ENCODE measurements at places on chromosomes 13 and 19.

GRCh38 chr13:34619326-34619725 is 322.7 kb upstream of the NBEA start:
- no peak for DNase-seq

- DNase-seq: peak; percentile 4
Observed at GRCh38 chr13:103757361-103757760, 691.1 kb upstream of the SLC10A2 start.

DNA sequence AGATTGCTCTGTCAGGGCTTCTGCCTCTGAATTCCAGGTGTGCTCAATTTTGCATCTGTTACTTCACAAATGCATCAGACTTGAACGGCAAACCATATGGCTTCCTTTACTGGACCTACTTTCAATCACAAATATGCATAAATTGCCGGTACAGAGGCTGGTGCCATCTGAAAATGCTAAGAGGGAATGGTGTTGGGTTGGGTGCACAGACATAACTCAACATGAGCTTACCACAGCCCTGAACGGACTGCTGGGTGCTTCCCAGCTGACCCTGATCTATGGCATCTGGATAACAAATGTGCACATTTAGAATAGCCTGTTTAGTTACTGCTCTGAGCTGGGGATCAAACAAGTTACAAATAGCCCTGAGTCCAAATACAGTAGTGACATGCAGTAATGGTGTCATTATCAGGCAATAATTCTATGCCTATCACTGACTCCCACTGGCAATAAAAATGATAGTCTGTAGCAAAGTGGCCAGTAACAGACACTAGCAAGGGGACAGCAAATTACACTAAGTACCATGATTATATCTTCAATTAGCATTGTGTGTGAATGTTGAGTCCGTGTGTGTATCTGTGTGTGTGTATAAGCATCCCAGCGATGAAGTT is 927.3 kb downstream of the DIAPH3 start:
- no peak for DNase-seq

- DNase-seq: no peak
Observed at GRCh38 chr19:16156904-16157303, 13.4 kb downstream of the HSH2D start.

DNA sequence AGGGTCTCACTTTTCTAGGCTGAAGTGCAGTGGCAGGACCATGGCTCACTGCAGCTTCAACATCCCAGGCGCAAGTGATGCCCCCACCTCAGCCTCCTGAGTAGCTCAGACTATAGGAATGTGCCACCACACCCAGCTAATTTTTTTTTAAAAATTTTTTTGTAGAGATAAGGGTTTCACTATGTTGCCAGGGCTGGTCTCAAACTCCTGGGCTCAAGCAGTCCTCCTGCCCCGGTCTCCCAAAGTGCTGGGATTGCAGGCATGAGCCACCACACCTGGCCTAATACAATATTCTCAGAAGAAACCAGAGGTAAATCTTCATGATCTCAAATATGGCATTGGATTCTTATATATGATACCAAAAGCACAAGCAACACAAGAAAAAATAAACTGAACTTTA is 47.7 kb downstream of the FLT1 start:
- DNase-seq: no peak

DNA sequence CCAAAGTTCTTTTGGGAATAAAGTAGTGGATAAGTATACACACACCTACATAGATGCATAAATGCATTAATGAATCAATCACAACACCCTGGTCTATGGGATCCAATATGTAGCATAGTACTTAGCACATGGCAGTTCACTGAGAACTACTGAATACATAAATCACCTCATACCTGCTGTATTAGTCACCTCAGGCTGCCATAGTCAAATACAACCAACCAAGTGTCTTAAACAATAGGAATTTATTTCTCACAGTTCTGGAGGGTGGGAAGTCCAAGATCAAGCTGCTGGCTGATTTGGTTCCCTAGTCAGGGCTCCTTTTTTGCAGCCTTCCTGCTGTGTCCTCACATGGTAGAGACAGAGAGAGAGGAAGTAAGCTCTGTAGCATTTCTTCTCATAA is 228.2 kb downstream of the NHLRC3 start:
- DNase-seq: no peak

- DNase-seq: no peak
Observed at GRCh38 chr13:110268576-110269185, 38.3 kb downstream of the COL4A1 start.

DNA sequence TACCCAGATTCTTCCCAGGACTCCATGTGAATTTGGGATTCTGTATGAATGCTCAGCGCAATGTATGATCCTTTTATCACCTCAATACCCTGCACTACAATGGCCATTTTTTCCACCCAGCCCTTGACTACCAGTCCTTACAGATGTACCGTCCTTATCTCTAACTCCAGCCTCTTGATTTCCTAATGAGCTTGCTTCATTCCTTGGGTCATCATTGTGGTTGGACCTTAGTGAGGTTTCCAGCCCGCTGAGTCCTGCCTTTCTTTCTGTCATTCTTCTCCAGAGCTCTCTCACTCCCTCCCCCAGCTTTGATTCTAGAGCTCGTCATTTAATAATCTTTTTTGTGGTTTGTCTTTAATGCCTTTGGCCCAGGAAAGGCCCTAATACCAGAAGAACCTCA is 438.5 kb downstream of the ZNF536 start:
- DNase-seq: no peak

- no peak for DNase-seq
Observed at GRCh38 chr13:101811284-101811839, 358.9 kb downstream of the ITGBL1 start.

DNA sequence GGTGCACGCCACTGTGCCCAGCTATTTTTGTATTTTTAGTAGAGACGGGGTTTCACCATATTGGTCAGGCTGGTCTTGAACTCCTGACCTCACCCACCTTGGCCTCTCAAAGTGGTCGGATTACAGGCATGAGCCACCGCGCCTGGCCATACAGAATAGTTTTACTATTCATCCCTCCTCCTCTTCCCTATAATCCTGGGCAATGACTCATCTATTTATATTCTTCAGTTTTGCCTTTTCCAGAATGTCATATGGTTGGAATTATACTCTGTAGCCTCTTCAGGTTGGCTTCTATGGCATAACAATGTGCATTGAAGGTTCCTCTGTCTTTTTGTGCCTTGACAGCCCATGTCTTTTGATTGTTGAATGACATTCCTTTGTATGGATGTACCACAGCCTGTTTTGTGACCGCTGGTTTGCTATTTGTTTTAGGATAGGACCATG is 22.2 kb upstream of the LRP3 start:
- DNase-seq: no peak

DNA sequence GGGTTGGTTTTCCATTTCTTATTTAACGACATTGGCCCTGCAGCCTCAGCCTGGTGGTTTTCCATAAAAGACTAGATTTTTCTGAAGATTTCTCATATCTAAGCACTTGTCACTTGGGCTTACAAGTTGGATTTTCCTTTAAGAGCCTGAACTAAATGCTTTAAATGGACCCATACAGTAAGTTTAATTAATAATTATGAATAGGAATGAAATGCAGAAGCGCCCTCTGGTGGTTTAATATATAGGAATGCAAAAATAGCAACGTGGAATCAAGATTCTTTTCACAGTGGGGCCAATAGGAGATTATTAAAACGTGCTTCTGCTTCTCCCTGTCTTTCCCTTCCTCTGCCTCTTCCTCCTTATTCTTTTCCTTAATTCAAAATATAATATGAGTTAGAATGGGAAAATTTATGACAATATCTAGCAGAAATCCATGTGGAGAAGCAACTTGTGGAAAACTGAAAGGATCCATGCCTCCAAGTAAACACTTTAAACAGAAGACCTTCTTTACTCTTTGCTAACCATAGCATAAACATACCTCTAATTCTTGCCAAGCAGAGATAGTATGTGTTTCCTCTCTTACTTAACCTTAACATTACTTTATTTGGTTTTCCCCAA is 324.0 kb downstream of the GPC5 start:
- DNase-seq: peak; percentile 57

- DNase-seq: peak; percentile 2
Observed at GRCh38 chr13:108155185-108156106, 59.9 kb downstream of the LIG4 start.

DNA sequence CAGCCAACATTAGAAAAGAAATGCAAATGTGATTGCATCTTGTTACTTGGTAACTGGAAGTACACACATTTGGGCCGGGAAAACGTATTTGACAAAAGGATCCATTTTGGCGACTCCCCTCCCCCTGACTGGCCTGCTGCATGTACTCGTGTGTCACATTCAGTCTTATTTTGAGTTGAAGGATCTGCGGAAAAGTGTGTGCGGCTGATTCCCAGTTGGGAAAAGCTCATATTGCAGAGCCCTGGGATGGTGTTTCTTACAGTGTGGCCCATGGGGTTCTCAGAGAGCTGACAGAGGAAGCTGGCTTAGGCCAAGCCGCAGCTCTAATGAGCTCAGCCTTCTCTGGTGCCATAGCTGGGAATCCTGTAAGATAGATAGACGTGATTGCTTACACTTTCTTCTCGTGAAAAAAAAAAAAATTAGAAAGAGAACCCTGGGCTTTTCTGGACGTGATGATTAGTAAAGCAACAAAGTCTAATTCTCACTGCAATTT is 170.3 kb upstream of the ARGLU1 start:
- no peak for DNase-seq

- DNase-seq: no peak
Observed at GRCh38 chr19:30158067-30158892, 213.9 kb upstream of the ZNF536 start.

DNA sequence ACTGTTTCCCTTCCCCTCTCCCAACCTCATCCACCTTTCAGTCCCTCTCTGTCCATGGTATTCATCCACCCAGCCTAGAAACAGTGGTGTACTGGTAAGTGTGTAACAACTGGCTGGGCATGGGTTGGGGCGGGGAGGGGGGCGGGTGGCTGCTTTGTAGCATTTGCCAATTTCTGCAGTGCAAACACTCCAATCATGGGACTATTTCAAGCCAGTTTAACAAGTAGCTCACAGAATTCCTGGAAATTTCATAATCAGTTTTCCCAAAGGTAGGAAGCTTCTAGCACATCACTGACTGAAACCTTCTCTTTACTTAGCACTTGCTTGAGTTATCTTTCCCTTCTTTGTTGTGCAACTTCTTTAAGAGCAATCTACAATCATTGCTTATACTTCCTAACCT is 100.8 kb upstream of the WASF3 start:
- DNase-seq: no peak

DNA sequence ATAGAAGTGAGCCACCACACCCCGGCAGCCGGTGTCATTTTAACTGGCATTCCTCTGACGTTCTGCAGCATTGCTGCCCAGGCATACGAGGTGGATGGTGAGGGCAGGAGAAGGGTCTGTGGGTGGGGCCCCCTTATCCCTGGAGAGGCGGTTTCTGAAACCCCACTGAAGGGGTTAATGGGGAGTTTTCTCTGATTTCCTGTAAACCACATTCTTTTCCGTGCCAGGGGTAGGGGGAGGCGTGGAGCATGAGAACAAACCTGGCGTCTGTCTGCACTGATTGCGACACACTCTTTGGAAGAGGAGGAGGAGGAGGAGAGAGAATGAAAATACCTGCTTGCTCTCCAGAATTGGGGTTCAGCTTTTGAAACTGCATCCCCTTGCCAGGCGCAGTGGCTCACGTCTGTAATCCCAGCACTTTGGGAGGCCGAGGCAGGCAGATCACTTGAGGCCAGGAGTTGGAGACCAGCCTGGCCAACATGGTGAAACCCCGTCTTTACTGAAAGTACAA is 2.7 kb upstream of the C3 start:
- no peak for DNase-seq

DNA sequence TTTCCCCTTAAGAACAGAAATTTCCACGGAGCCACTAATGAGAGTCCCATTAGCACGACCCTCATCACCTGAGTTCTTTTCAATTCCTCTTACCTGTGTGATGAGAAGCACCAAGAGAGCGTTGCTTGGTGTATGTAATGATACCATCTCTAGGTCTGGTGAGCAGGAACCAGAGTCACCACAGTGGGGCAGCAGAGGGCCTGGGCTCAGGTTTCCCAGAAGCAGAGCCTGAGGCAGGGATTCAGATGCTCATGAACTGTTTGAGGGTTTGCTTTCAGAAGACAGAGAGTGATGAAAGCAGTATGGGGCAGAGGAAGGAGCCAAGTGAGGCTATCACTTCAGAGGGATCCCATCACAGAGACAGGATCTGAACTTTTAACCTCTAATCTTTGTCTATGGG is 3.1 kb upstream of the PTPRH start:
- peak; percentile 90 for DNase-seq

DNA sequence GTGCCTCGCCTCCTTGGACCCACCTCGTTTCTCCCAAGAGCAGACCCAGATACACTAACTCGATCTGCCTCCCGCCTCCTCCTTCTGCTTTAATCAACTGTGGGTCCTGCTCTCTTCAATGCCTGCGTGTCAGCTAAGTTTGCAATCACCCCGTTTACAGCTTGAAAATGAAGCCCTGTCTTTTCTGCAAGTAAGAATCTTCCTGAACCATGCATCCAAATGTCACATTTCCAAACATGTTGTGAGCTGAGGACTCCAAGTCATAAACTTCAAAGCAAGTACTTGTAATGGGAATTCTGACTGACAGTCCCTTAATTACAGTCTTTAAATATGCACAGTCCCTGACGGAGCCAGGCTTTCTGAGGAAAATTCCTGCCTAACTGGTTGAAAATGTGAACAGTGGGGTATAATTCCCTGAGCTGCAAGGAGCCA is 154.9 kb upstream of the UQCRFS1 start:
- no peak for DNase-seq

- no peak for DNase-seq
Observed at GRCh38 chr19:53374743-53375142, 9.2 kb downstream of the ZNF525 start.

GRCh38 chr13:102726430-102726829 is 31.6 kb upstream of the METTL21C start:
- peak; percentile 25 for DNase-seq

GRCh38 chr13:44726214-44726613 is 150.1 kb upstream of the TSC22D1 start:
- DNase-seq: no peak

GRCh38 chr13:84844473-84844872 is 954.7 kb downstream of the SLITRK6 start:
- peak; percentile 27 for DNase-seq

GRCh38 chr19:34173193-34173956 is 1.1 kb downstream of the LSM14A start:
- peak; percentile 33 for DNase-seq

- no peak for DNase-seq
Observed at GRCh38 chr13:113901642-113902041, 37.8 kb upstream of the GAS6 start.

GRCh38 chr13:23144431-23144830 is 36.3 kb upstream of the SGCG start:
- no peak for DNase-seq

DNA sequence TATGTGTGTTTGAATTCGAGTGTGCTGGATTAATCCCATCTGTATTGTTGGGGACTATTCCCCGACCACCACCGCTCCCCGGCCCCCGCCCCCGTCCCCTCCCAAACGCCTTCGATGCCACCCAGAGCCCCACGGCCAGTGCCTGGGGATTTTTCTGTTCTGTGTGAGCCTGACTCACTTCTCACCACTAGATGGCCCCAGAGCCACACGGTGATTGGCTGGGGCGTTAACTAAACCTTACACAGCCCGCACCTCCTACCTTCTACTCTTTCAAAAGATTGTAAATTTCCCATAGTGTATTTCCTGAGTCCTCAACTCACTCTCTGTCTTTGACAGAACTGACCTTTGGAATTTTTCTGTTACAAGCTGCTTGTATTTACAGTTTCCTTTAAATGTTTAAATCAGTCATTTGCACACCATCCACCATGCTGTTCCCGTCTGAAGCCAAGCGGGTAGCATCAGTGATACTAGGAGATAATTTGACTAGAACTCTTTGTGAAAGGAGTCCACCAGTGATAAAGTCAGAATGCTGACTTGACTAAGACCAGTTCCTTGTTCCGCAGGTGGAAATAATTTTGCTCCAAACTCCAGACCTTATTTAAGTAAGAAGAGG is 61.4 kb downstream of the RFX2 start:
- DNase-seq: peak; percentile 85

Measured in Kasumi-1 (cell line).